CD4-positive, alpha-beta memory T cell (primary cell): ENCODE measurements at places on chromosomes 4 and X. TPM values are rescaled to one million over a fixed set of nuclear protein-coding genes. Genes with fewer than 3 reads are reported as not detected.

SLC7A11 gene
- polyA plus RNA-seq = not detected

GRCh38 chr4:113496698-113497097 is 264.8 kb downstream of the CAMK2D start:
- peaks cover 11% of the 10 kb centered on the region for H3K36me3 ChIP-seq
- DNase-seq = no peak
- no peak overlapping the region for H3K27ac ChIP-seq

GRCh38 chr4:113537628-113538027 is 223.9 kb downstream of the CAMK2D start:
- no peaks in the 10 kb centered on the region for H3K36me3 ChIP-seq
- H3K4me1 ChIP-seq = no peaks in the 10 kb centered on the region
- no peak overlapping the region for H3K4me3 ChIP-seq

- DNase-seq = peak; percentile 70
- peaks cover 30% of the 10 kb centered on the region for H3K4me1 ChIP-seq
- peak overlapping the region; percentile 31 for H3K4me3 ChIP-seq
- no peaks in the 10 kb centered on the region for H3K36me3 ChIP-seq
- no peaks in the 10 kb centered on the region for H3K27me3 ChIP-seq
Measured at GRCh38 chrX:1205681-1206611, 6.5 kb downstream of the CRLF2 start.

SHROOM2 gene
- polyA plus RNA-seq = not detected

OFD1 gene
- polyA plus RNA-seq = 39.0 TPM

PLK4 gene
- polyA plus RNA-seq = 1.5 TPM

- H3K27me3 ChIP-seq = no peaks in the 10 kb centered on the region
- H3K27ac ChIP-seq = no peak overlapping the region
- no peaks in the 10 kb centered on the region for H3K36me3 ChIP-seq
- no peaks in the 10 kb centered on the region for H3K4me1 ChIP-seq
- DNase-seq = no peak
- H3K4me3 ChIP-seq = no peak overlapping the region
Measured at GRCh38 chr4:169252339-169253112, 18.2 kb downstream of the SH3RF1 start.

NXF2B gene
- not detected for polyA plus RNA-seq

- no peak for DNase-seq
- no peaks in the 10 kb centered on the region for H3K36me3 ChIP-seq
- peaks cover 8% of the 10 kb centered on the region for H3K4me1 ChIP-seq
- H3K27ac ChIP-seq = no peak overlapping the region
- no peaks in the 10 kb centered on the region for H3K27me3 ChIP-seq
Measured at GRCh38 chr4:42278709-42279324, 118.5 kb upstream of the SHISA3 start.

GRCh38 chr4:187141101-187141500 is 417.4 kb upstream of the FAT1 start:
- H3K27me3 ChIP-seq = no peaks in the 10 kb centered on the region
- no peak overlapping the region for H3K4me3 ChIP-seq
- no peaks in the 10 kb centered on the region for H3K36me3 ChIP-seq
- no peaks in the 10 kb centered on the region for H3K4me1 ChIP-seq
- no peak for DNase-seq
- no peak overlapping the region for H3K27ac ChIP-seq

- no peaks in the 10 kb centered on the region for H3K4me1 ChIP-seq
- H3K27me3 ChIP-seq = peaks cover under 1% of the 10 kb centered on the region
- no peak for DNase-seq
- H3K4me3 ChIP-seq = no peak overlapping the region
- H3K27ac ChIP-seq = no peak overlapping the region
- no peaks in the 10 kb centered on the region for H3K36me3 ChIP-seq
Measured at GRCh38 chr4:158624889-158625478, 46.7 kb downstream of the C4orf46 start.
